Cardiac fibroblast (primary cell): ENCODE measurements at places on chromosomes 7 and 10.

DNA sequence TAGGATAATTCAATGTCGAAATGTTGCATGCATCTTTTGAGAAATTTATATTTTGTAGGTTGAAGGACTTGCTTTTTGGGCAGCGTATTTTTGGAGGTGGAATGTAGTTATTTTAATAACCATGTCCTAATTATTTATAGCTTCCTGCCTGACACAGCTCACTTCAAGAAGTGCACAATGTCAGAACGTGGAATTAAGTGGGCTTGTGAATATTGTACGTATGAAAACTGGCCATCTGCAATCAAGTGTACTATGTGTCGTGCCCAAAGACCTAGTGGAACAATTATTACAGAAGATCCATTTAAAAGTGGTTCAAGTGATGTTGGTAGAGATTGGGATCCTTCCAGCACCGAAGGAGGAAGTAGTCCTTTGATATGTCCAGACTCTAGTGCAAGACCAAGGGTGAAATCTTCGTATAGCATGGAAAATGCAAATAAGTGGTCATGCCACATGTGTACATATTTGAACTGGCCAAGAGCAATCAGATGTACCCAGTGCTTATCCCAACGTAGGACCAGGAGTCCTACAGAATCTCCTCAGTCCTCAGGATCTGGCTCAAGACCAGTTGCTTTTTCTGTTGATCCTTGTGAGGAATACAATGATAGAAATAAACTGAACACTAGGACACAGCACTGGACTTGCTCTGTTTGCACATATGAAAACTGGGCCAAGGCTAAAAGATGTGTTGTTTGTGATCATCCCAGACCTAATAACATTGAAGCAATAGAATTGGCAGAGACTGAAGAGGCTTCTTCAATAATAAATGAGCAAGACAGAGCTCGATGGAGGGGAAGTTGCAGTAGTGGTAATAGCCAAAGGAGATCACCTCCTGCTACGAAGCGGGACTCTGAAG is 620 bp downstream of the ZRANB1 start:
- no peak for DNase-seq

- no peak for DNase-seq
Measured at GRCh38 chr10:98457721-98458120, 11.0 kb upstream of the HPS1 start.

GRCh38 chr10:95788830-95789229 is 32.9 kb downstream of the ENTPD1 start:
- peak; percentile 91 for DNase-seq

GRCh38 chr10:12710594-12711349 is 290.7 kb downstream of the CCDC3 start:
- DNase-seq, result peak; percentile 90

DNA sequence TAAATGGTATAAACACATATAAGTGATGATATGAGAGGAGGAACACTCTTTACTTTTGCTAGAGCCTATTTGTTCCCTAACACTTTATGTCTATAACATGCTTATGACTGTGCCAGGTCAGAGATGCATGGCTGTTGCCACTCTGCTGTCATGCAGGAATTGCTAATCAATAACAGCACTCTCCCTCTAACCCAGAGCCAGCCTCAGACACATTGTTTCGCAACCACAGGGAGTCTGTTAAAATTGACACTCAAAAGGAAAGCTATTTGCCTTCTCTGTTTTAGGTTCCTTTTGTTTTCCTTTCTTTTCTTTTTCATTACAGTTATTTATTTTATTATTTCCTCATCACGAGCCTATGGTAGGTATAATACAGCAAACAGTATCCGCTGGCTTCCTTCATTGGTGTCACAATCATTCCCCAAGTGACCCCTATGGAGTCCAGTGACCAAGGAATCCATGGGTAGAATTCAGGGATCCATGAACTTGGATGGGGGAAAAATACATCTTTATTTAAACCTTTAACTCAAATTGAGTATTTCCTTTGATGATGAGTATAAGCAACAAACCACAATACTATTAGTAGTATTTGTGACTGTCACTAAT is 6.8 kb downstream of the PON2 start:
- DNase-seq, result no peak

DNA sequence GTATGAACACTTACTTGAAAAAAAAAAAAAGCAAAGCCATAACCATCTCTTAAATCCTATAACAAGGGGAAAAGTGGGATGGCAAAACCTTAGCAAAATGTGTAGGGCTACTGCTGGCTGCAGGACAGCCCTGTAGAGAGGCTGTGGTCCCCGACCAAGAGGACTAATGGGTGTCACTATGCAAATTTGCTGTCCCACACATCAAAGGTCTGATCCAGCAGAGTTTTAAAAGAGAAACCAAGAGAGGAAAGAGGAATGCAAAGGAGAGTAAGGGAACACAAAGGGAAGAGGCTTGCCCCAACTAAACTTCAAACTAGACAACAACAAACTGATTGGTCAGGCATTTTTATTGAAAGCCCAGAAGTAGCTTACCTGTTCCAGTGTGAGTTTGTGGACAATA is 3.1 kb upstream of the ZNRF2 start:
- no peak for DNase-seq

DNA sequence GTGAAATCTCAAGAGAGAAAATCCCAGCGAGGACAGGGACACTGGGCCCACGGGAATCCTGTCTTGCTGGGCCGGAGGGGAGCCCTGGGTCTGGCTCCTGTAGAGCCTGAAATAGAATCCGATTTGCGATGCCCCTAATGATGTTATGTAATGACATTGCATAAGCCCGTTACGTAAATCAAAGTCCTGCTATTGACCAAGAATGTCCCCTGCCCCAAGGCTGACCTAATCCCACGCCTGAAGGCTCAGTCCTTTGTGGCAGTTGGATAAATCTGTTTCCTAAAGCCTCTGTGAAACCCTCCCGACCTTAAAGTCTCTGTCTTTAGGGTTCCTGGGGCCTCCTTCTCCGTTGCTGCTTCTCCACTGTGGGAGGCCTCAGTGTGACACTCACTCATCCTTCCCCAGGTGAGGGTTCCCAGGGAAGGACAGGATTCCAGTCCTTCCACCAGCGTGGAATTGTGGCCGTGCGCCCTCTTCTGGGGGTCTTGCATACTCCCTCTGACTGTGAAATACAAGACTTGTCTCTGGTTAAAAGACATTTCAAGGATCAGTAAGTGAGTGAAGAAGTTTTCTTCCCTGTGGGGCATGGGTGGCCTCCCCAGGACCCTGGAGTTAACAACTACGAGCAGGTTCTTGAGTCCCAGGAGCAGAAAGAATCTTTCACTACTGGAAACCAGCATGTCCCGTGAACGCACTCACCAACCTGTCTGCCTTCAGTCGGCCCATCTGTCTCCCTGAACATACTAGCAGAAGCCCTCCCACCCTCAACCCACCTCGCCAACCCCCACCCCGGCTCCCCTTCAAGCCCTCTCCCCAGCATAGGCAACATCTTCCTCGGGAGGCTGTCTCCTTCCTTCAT is 19.8 kb downstream of the ZNF467 start:
- DNase-seq, result peak; percentile 55

DNA sequence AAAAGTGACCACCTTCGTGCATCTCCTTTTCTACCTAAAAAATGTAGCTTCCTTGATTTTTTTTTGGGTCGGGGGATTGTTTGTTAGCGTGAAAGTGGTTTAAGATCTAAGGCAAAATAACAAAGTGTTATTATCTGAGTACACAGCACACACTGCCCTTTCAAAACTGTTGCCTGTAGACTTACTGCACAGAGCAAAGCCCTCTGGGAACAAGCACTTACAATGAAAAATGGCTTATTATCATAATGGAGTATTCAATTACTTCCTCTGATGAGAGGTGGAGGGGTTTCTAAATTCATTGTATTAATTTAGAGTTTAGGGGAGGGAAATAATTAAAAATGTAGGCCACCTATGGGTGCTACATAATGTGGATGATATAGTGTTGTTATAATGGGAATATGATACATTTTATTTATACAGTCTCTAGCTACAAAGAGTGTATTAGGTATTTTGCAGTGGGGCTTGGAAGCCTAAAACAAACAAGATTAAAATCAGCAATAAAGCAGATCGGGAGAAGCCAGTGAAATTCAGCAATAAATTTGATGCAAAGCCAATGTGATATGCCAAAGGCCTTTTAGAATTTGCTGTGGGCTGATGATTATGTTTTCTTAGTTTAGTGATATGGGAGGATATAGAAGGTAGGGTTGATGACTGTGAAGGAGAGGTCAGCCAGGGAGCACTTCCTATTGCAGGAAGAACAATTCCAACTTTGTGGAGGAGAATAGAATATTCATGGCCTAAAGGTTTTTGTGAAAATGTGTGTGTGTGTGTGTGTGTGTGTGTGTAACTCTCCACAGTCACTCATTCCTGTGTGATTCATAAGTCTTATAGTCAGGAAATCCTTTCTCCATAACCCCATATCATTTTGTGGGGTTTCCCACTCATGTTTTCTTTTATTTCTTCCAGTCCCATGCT is 17.7 kb upstream of the EXOC4 start:
- DNase-seq, result peak; percentile 78

DNA sequence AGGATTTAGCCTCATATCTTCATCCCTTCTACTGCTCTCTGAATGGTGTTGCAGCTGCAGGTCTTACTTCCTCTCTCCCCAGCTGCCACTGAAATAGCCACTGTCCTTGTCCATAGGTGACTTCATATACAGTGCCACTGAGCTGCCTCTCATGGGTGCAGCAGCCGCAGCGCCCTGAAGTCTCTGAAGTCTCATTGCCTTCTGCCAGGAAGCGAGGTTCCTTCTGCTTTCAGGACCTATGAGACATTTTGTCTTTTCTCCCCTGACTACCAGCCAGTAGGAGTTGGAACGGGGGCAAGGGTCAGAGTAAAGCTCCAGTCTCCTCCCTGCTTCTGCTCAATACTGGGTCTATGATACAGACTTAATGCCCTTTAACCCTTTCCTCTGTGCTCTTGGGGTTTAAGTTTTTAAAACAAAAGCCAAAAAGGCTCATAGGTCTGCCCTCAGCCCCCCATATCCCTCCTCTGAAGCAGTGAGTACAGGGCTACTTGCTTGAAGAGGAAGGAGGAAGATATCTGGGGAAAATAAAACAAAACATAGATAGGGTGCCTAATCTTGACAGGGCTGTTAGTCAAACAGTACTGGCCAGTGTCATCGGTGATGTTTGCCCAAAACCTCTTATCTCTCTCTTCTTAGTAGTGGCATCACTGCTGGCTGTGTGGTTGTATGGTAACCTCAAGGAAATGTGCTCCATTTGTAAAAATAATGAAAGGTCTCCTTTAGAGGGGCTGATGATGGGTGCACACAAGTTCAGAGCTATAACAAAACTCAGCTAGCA is 7.1 kb downstream of the PLCE1 start:
- no peak for DNase-seq

- no peak for DNase-seq
Measured at GRCh38 chr10:24114556-24114955, 94.4 kb upstream of the KIAA1217 start.

DNA sequence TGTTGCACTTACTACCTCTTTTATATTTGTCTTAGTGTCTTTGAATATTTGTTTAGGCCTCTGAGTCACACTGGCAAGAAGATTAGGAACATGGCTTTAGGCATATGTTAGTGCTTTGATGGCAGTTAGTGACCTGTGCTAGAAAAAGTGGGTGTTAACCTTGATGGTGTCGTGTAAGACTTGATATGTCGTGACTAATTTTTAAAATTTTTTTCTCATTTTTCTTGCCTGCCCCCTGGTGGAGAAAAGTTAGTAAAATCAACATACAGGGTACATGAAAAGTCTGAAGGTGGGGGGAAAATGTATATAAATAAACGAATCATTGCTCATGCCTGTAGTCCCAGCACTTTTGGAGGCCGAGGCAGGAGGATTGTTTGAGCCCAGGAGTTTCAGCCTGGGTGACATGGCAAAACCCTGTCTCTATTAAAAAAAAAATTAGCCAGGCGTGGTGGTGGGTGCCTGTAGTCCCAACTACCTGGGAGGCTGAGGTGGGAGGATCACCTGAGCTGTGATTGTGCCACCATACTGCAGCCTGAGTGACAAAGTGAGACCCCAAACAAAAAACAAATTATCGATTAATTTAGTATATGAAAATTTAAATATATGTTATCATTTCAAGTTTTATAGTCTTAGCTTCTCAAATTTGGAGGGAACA is 44.6 kb downstream of the TAX1BP1 start:
- peak; percentile 82 for DNase-seq

DNA sequence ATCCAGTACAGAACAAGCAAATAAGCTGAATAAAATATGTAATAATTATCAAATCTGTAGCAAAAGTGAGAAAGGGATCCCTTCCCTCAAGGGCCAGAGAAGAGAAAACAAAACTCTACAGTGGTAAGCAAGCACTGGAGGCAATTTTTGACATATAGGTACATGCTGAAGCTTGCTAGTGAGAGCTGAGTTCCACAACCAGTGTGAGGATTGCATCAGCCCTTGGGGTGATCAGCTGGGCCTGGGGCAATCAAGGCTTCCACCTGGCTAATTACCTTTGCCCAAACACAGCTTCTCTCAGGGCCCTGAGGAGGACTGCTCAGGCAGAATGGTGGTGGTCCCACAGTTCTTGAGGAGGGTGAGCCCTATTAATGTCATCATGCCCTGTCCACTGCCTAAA is 134.4 kb upstream of the DLX6 start:
- DNase-seq, result no peak

DNA sequence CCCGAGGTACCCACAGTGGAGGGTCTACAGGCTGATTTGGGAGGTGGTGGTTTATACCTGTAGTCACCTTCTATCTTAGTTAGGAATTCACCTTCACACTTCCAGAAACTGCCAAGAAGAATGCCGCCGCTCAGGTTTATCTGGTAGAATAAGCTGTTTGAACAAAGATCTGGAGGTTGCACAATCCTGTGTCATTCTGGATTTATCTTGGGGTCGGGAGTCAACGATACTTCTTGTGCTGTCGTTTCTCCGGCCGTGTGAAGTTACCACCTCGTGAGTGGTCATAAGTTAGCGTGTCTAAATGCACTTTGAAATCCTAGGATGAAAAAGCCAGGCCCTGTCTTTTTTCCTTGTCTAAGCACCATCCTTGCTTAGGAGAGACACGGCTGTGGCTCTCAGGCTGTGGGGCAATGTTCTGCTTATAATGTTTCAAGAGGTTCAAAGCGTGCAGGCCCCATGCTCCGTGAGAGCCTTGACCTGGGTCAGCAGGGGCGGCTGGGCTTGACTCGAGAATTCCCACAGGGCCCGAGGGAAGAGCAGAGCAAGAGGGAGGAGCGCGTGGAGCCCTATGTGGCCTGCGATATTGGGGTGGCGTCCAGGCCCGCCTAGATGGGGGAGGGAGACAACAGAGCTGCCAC is 35.5 kb downstream of the GRIFIN start:
- no peak for DNase-seq

DNA sequence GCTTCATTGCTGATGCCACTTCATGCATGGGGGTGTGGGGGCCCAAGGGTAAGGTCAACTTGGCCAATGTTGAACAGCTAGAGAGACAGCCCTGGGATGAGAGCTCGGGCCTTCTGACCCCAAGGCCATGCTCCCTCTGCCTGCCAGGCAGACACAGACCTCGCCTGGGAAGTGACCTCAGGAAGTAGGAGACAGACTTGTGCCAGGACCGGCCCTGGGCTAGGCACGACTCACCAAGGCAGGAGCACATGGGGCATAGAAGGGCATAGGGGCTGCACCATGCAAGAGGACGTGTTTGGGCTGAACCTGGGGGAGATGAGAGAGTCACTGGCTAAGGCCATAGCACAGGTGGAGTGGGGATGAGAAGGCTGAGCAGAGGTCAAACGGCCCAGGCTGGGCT is 27.1 kb downstream of the ZCCHC24 start:
- DNase-seq, result no peak

- DNase-seq, result no peak
Measured at GRCh38 chr10:132306864-132307751, 642 bp downstream of the STK32C start.
